ENCODE measurements at places on chromosomes 3 and 15. TPM values are rescaled to one million over a fixed set of nuclear protein-coding genes. Genes with fewer than 3 reads are reported as not detected.

DNA sequence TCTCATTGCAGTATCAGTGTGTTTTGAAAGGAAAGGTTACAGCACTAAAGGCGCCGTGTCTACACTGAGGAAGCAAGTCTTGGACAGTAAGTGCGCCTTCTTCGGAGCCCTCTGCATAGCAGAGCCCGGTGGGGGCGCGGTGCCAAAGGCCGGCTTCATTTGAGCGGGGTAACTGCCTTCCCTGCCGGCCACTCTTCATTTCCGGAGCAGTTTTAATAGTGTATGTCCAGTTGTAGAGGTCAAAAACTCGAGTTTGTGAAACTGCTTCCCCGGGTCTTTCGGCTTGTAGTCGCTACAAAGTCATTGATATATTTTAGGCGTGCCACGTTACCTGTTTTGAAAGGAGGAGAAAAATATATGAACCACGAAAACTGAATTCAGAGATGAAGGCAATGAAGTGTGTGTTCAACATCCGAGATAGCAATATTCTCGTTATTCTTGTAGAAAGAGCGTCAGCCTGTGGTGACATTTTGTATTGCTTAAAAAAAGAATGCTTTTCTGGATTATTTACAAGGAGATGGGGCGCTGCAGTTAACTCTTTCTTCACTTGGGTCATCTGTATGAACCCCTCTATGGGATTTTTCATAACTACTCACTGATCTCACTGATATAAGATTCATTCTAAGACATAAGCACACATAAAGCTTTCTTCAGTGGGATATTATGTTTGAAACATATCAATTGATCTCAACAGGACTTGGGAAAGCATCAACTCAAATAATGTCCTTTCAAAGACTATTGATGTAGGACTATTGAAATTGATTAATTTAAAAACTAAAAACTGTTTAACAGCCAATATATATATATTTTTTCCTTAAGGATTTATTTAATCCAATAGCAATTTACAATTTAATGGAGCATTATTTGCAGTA lies 3.0 kb downstream of the ALCAM start:
- H3K4me3 ChIP-seq = peak overlapping the region; percentile 60
- peaks cover 49% of the 10 kb centered on the region for H3K27me3 ChIP-seq
- H3K36me3 ChIP-seq = no peaks in the 10 kb centered on the region
- DNase-seq = no peak
- H3K4me1 ChIP-seq = peaks cover 40% of the 10 kb centered on the region
- peak overlapping the region; percentile 83 for H3K27ac ChIP-seq

GRCh38 chr3:12870942-12871341 lies 29.6 kb upstream of the RPL32 start:
- H3K27me3 ChIP-seq = peaks cover 51% of the 10 kb centered on the region
- H3K4me3 ChIP-seq = no peak overlapping the region
- no peaks in the 10 kb centered on the region for H3K36me3 ChIP-seq
- H3K27ac ChIP-seq = no peak overlapping the region
- DNase-seq = no peak

The IGSF11 gene
- 0.42 TPM for total RNA-seq

DNA sequence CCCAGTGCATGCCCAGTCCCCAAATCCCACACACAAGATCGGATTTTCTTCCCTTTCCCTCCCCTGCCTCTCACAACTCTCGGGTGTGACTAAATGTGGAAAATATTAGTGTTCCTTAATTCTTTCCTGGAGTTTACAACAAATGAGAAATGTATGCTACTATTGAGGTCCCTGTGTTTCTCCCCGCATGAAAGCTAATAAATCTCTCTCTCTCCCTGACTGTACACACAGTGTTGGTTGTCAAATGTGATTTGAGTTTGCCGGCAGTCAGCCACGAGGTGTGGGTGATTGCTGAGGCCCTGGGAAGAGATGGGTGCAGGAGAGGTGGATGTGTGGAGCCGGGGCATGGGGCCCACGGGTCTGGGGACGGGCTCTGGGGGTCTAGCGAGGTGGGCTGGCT lies 161.4 kb upstream of the IQSEC1 start:
- H3K36me3 ChIP-seq = no peaks in the 10 kb centered on the region
- H3K27me3 ChIP-seq = peaks cover 8% of the 10 kb centered on the region
- no peak overlapping the region for H3K4me3 ChIP-seq
- no peak for DNase-seq
- H3K27ac ChIP-seq = no peak overlapping the region

DNA sequence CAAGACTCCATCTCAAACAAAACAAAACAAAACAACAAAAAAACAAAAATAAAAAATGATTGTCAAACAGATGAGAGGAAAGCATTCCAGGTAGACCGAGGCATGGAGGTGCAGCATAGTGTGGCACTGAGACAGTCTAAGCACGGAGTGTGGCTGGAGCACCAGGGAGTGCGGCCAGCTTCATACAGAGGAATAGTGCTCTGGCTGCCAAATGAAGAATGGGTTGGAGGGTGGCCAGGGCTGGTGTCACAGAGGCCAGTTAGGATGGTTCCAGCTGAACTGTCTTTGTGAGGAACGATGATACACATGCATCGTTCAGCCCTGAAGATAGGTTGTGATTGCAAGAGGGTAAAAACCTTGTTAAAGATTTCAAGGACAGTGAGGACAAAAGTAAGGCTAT lies 28.3 kb downstream of the MITF start:
- H3K4me3 ChIP-seq = no peak overlapping the region
- DNase-seq = no peak
- no peak overlapping the region for H3K27ac ChIP-seq
- no peaks in the 10 kb centered on the region for H3K4me1 ChIP-seq
- H3K27me3 ChIP-seq = no peaks in the 10 kb centered on the region
- no peaks in the 10 kb centered on the region for H3K36me3 ChIP-seq

The TMEM266 gene
- total RNA-seq = 1.2 TPM

DNA sequence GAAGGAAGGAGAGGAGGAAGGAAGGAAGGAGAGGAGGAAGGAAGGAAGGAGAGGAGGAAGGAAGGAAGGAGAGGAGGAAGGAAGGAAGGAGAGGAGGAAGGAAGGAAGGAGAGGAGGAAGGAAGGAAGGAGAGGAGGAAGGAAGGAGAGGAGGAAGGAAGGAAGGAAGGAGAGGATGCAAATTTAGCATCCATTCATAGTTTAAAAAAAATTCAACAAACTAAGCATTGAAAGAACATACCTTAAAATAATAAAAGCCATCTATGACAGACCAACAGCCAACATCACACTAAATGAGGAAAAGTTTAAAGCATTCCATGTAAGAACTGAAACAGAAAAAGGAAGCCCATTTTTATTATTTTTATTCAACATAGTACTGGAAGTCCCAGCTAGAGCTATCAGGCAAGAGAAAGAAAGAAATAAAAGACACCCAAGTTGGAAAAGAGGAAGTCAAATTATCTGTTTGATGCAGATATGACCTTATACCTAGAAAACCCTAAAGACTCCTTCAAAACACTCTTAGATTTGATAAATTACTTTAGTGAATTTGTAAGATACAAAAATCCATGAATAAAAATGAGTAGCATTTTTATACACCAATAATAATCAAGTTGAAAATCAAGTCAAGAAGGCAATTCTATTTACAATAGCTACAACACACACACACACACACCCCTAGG lies 52.2 kb upstream of the FXR1 start:
- H3K36me3 ChIP-seq = no peaks in the 10 kb centered on the region
- no peaks in the 10 kb centered on the region for H3K27me3 ChIP-seq
- H3K4me1 ChIP-seq = no peaks in the 10 kb centered on the region
- H3K27ac ChIP-seq = no peak overlapping the region

- H3K36me3 ChIP-seq = no peaks in the 10 kb centered on the region
- no peaks in the 10 kb centered on the region for H3K4me1 ChIP-seq
- no peak overlapping the region for H3K27ac ChIP-seq
- no peak for DNase-seq
- no peak overlapping the region for H3K4me3 ChIP-seq
These were observed 483.5 kb downstream of the GABRG3 start for GRCh38 chr15:27454281-27455075.

The SERPINI2 gene
- total RNA-seq = 0.19 TPM

DNA sequence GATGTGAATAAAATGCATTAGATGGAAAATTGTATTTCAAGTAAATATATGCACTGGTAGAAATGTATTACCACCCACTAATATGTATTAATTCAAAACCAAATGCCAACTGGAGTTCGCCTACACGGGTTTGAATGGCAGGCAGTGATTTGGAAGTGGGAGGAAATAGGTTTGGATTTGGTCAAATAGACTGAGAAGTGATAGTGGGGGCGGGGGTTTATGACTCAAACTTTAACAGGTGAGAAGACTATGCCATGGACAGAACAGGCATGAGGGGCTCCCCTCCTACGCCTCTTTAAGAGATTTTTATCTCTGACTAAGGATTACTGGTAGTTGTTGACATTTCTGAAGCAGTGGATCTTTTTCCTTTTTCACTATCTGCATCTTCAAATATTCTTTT lies 677.8 kb downstream of the NTRK3 start:
- DNase-seq = no peak
- H3K27ac ChIP-seq = no peak overlapping the region
- H3K36me3 ChIP-seq = no peaks in the 10 kb centered on the region
- H3K27me3 ChIP-seq = no peaks in the 10 kb centered on the region
- H3K4me3 ChIP-seq = no peak overlapping the region

GRCh38 chr15:77036537-77037387 lies 34.1 kb downstream of the TSPAN3 start:
- H3K4me1 ChIP-seq = peaks cover 3% of the 10 kb centered on the region
- no peak overlapping the region for H3K27ac ChIP-seq
- H3K27me3 ChIP-seq = no peaks in the 10 kb centered on the region
- no peak for DNase-seq
- H3K4me3 ChIP-seq = no peak overlapping the region

GRCh38 chr3:165210132-165210531 lies 13.9 kb upstream of the SLITRK3 start:
- H3K4me3 ChIP-seq = no peak overlapping the region
- H3K4me1 ChIP-seq = no peaks in the 10 kb centered on the region
- H3K27me3 ChIP-seq = no peaks in the 10 kb centered on the region
- no peak overlapping the region for H3K27ac ChIP-seq
- DNase-seq = no peak
- no peaks in the 10 kb centered on the region for H3K36me3 ChIP-seq

- H3K36me3 ChIP-seq = no peaks in the 10 kb centered on the region
- H3K27ac ChIP-seq = peak overlapping the region; percentile 15
- H3K27me3 ChIP-seq = no peaks in the 10 kb centered on the region
- H3K4me1 ChIP-seq = no peaks in the 10 kb centered on the region
- H3K4me3 ChIP-seq = no peak overlapping the region
- no peak for DNase-seq
These were observed 39.2 kb upstream of the SEMA4B start for GRCh38 chr15:90161950-90162361.

DNA sequence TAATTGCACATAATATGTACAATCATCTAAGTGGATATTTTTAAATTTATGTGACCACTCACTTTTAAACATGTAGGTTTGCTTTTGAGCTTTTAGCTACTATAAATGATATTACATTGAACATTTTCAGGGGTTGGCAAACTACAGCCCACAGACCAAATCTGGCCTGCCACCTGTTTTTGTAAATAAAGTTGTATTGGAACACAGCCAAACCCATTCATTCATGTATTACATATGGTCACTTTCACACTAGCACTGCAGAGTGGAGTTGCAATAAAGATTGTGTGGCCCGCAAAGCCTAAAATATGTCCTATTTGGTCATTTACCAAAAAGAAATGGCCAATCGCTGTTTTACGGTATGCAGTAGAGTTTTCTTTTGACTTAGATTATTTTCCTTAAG lies 21.2 kb downstream of the CMTM7 start:
- H3K36me3 ChIP-seq = no peaks in the 10 kb centered on the region
- no peak for DNase-seq
- no peak overlapping the region for H3K27ac ChIP-seq
- H3K27me3 ChIP-seq = no peaks in the 10 kb centered on the region
- no peak overlapping the region for H3K4me3 ChIP-seq

GRCh38 chr3:101849714-101850245 lies 466 bp downstream of the NFKBIZ start:
- peak overlapping the region; percentile 86 for H3K4me3 ChIP-seq
- H3K36me3 ChIP-seq = peaks cover 24% of the 10 kb centered on the region
- no peaks in the 10 kb centered on the region for H3K27me3 ChIP-seq
- H3K4me1 ChIP-seq = peaks cover 17% of the 10 kb centered on the region
- peak; percentile 67 for DNase-seq

DNA sequence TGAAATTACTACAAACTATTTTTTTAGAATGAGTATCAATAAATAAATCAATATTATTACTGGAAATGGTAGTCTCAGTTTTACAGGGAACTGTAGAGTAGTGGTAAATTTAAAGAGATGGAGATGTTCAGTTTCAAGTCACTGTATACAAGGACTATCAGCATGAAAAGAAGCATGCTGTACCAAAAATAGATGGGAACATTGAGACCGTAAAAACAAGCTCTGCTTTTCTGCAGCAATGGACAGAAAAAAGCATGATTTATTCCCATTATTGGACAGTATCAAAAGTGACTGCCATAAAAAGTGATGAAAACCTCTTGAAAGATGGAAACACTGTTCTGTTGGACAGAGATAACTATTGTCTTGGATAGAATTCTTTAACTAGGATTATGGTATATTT lies 187.2 kb downstream of the EPHA6 start:
- H3K4me3 ChIP-seq = no peak overlapping the region
- H3K27ac ChIP-seq = no peak overlapping the region
- H3K4me1 ChIP-seq = no peaks in the 10 kb centered on the region
- no peaks in the 10 kb centered on the region for H3K27me3 ChIP-seq

DNA sequence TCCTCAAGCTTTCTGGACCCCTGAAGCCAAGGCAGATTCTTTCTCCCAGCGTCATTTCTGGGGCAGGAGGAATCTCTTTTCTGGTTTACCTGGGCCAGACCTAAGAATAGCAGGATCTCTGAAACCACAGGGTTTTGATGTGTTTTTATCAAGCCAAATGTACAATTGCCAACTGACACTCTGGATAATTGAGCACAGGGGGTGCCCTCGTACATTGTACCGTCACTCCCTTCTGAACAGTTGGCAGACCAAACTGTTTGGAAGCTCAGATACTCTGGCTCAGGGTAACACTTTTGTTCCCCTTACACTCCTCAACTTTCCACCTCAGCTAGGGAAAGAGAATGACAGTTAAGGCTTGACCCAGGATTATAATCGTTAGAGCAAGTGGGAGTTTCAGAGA lies 49.9 kb downstream of the ASTE1 start:
- H3K4me1 ChIP-seq = no peaks in the 10 kb centered on the region
- DNase-seq = no peak
- peaks cover 30% of the 10 kb centered on the region for H3K36me3 ChIP-seq
- no peaks in the 10 kb centered on the region for H3K27me3 ChIP-seq
- H3K27ac ChIP-seq = no peak overlapping the region

The NR2E3 gene
- 0.05 TPM for total RNA-seq

The OSBPL10 gene
- 1.4 TPM for total RNA-seq

GRCh38 chr3:59374818-59375211 lies 325.0 kb upstream of the CFAP20DC start:
- peaks cover 8% of the 10 kb centered on the region for H3K4me1 ChIP-seq
- H3K27me3 ChIP-seq = no peaks in the 10 kb centered on the region
- H3K27ac ChIP-seq = no peak overlapping the region
- H3K36me3 ChIP-seq = no peaks in the 10 kb centered on the region
- no peak overlapping the region for H3K4me3 ChIP-seq

The HYAL2 gene
- 15.2 TPM for total RNA-seq

The KLHL40 gene
- 0.14 TPM for total RNA-seq

The ZCWPW2 gene
- 0.24 TPM for total RNA-seq

DNA sequence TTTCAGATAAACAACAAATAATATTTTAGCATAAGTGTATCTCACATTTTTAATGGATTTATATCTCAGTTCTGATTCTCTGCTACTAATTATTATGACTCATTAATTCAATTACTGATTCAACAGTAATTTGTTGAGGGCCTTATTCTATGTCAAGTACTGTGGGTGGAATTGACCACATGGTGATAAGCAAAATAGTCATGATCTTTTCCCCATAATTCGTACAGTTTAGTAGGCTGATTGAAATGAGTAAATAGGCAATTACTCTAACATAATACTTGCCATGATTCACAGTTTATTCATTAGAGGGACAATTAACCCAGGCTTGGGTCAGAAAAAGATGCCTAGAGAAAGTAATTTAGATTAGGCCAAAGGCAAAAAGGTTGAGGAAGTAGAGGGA lies 60.9 kb upstream of the SLC4A7 start:
- no peaks in the 10 kb centered on the region for H3K4me1 ChIP-seq
- H3K36me3 ChIP-seq = no peaks in the 10 kb centered on the region
- H3K4me3 ChIP-seq = no peak overlapping the region
